ENCODE measurements at places on chromosomes 5 and 9.

DNA sequence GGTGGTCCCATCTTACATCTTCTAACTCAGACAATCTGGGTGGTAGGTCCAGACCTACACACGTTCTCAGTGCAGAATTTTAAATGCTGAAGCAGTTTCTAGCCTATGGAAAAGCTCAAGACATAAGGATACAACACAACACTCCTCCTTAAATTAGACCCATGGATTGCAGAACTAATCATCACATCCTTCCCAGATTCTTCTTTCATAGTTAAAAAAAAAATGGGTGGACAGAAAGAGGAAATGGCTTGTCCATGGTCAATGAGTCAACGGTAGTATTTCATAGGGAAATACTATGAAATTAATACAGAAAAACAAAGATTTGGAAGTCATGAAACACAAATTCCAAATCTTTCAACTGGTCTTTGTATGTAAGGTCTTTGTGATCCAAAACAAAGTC is 106.9 kb downstream of the PAPPA start:
- H3K27ac ChIP-seq = no peak overlapping the region
- H3K4me3 ChIP-seq = no peak overlapping the region
- H3K36me3 ChIP-seq = no peaks in the 10 kb centered on the region
- no peak for DNase-seq
- H3K27me3 ChIP-seq = no peaks in the 10 kb centered on the region

DNA sequence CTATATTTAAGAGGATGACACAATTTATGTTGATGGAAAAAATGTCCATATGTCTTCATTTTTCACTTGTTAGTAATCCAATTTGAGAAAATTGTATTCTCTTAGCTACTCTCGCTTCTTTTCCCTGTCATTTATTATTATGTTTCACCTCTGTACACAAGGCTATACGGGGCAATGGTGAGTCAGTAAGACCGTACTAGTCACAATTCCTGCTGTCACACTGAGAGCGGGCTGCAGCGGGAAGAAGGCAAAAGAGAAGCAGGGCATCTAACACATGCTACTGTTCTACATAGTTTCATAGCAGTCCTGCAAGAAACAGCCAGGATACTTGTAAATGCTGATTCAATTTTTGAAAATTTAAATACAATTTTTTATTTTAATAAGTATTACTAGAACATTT is 23.3 kb upstream of the PRDM9 start:
- no peaks in the 10 kb centered on the region for H3K27me3 ChIP-seq
- H3K27ac ChIP-seq = no peak overlapping the region
- H3K4me1 ChIP-seq = no peaks in the 10 kb centered on the region
- no peak for DNase-seq
- no peaks in the 10 kb centered on the region for H3K36me3 ChIP-seq
- H3K4me3 ChIP-seq = no peak overlapping the region

DNA sequence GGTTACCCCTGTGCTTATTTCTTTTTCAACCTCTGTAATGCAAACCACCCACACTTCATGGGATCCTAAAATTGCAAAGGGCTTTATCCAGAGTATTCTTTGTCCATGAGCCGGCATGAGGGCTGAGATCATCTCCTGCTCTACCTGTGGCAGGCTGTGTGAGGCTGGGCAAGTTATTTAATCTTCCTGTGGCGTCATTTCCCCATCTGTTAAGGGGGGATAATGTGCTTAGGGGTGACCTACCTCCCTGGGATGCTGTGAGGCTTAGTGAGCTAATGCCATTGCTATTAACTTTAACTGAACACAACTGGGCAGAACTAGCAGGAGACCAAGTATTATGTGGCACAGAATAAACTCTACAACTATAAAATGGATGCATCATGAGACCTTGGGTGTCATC is 17.0 kb downstream of the FRMPD1 start:
- H3K4me3 ChIP-seq = no peak overlapping the region
- no peaks in the 10 kb centered on the region for H3K4me1 ChIP-seq
- H3K36me3 ChIP-seq = no peaks in the 10 kb centered on the region
- H3K27ac ChIP-seq = no peak overlapping the region
- DNase-seq = no peak

- H3K27ac ChIP-seq = no peak overlapping the region
- DNase-seq = no peak
- no peaks in the 10 kb centered on the region for H3K27me3 ChIP-seq
- no peak overlapping the region for H3K4me3 ChIP-seq
Measured at GRCh38 chr5:148559461-148559860, 94.9 kb downstream of the HTR4 start.

- H3K27me3 ChIP-seq = no peaks in the 10 kb centered on the region
- peaks cover 13% of the 10 kb centered on the region for H3K4me1 ChIP-seq
- no peak for DNase-seq
Measured at GRCh38 chr9:3498691-3499090, 27.1 kb downstream of the RFX3 start.

- no peaks in the 10 kb centered on the region for H3K27me3 ChIP-seq
- no peak overlapping the region for H3K4me3 ChIP-seq
- no peaks in the 10 kb centered on the region for H3K4me1 ChIP-seq
- H3K27ac ChIP-seq = no peak overlapping the region
- H3K36me3 ChIP-seq = no peaks in the 10 kb centered on the region
Measured at GRCh38 chr5:101969742-101970141, 326.3 kb downstream of the SLCO4C1 start.

GRCh38 chr5:123059455-123059854 is 22.9 kb upstream of the PPIC start:
- no peak overlapping the region for H3K4me3 ChIP-seq
- H3K27ac ChIP-seq = no peak overlapping the region
- DNase-seq = no peak

GRCh38 chr5:134003064-134003816 is 1.5 kb downstream of the VDAC1 start:
- peaks cover 8% of the 10 kb centered on the region for H3K36me3 ChIP-seq
- peak overlapping the region; percentile 88 for H3K4me3 ChIP-seq
- peak overlapping the region; percentile 97 for H3K27ac ChIP-seq
- no peaks in the 10 kb centered on the region for H3K27me3 ChIP-seq

DNA sequence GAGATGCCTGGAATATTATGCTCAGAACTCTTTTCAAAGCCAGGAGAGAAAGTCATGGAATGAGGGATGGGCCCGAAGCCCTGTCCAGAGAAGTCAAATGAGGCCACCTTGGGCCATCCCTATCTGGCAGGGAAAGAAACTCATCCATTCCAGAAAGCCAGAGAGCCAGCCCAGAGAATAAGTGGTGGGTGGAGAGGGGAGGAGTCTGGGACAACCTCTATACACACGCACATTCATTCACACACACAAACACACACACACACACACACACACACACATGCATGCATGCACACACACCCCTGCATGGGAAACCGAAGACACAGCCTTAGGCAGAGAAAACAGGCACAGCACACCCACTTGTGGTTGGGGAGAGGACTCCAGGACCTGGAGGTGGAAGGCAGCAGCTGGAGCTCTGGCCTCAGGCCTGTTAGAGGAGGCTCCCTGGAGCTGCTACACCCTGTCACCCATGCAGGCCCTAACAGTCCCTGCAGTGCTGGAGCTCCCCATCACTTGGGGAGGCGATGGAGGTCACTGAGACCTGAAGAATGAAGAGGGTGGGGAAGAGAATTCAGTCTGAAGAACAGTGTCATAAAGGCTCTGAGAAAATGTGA is 38.0 kb downstream of the TGFBI start:
- no peak overlapping the region for H3K4me3 ChIP-seq
- peaks cover 12% of the 10 kb centered on the region for H3K36me3 ChIP-seq
- H3K4me1 ChIP-seq = peaks cover 19% of the 10 kb centered on the region
- H3K27me3 ChIP-seq = no peaks in the 10 kb centered on the region
- DNase-seq = no peak

DNA sequence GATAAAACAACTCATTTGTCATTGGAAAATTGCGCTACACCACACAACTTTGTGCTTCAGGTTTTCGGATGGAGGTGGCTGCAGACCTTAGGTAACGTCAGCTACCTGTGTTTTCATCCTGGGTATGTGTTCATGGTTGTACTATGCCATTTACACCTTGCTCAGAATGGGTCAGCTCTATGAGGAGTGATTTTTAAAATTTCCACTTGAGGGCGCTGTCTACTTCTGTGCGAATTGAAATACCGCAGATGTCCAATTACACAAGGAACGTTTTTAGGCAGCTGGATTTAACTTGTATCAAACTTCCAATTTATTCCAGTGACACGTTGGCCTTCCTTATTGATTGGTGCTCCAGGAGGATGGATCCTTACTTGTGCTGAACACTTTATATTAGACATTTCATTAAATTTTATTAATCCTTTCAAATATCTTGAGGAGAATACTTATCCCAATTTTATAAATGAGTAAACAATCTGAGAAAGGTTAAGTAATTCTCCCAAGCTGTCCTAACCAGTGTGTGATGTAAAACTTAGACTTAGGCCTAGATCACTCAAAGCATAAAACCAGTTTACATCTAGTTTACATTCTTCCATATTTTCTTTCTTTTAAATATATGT is 23.4 kb downstream of the DMRTA1 start:
- no peaks in the 10 kb centered on the region for H3K36me3 ChIP-seq
- no peaks in the 10 kb centered on the region for H3K27me3 ChIP-seq
- no peak overlapping the region for H3K27ac ChIP-seq
- no peaks in the 10 kb centered on the region for H3K4me1 ChIP-seq

GRCh38 chr5:58314356-58315210 is 145.3 kb downstream of the PLK2 start:
- H3K27me3 ChIP-seq = no peaks in the 10 kb centered on the region
- H3K4me3 ChIP-seq = no peak overlapping the region
- no peak for DNase-seq
- no peaks in the 10 kb centered on the region for H3K4me1 ChIP-seq
- no peaks in the 10 kb centered on the region for H3K36me3 ChIP-seq

GRCh38 chr9:84439250-84439649 is 98.7 kb upstream of the SLC28A3 start:
- no peaks in the 10 kb centered on the region for H3K4me1 ChIP-seq
- H3K36me3 ChIP-seq = no peaks in the 10 kb centered on the region
- no peak overlapping the region for H3K4me3 ChIP-seq
- no peak overlapping the region for H3K27ac ChIP-seq
- DNase-seq = no peak

DNA sequence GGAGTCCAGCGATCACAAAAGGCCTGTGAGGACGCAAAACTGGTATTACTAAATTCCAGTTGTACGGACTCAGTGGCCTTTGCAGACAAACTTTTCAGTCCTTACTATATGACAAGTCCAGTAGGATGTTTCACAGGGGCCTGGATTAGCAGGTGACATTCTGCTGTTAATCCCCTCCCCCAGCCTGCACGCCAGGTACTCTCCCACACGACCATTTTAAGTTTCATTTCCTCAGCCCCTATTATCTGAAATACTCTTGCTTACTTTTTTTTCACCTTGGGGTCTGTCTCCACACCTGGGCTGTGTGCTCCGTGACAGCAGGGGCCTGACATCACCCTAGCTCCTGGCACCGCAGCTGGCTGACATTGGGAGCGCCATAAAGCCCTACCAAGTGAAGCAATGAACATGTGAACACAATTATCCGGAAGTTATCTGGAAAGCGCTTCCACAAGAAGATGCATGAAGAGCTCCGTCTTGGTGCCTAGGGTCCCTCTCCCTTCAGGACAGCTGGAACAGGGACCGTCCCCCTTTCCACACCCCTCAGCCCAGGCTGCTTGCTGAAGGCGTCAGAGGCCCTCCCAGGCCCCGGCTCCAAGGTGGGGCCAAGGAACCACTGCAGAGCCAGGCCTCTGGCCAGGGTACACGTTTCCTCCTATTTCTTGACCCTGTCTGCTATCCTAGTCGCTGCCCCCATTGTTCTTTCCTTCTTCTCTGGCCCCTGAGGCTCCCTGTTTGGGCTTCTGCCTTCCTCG is 39.7 kb upstream of the ZNF622 start:
- H3K27me3 ChIP-seq = no peaks in the 10 kb centered on the region
- no peak overlapping the region for H3K4me3 ChIP-seq
- DNase-seq = no peak
- H3K27ac ChIP-seq = no peak overlapping the region
- no peaks in the 10 kb centered on the region for H3K4me1 ChIP-seq

GRCh38 chr5:55303238-55303690 is 4.2 kb downstream of the DHX29 start:
- H3K4me1 ChIP-seq = peaks cover 39% of the 10 kb centered on the region
- no peaks in the 10 kb centered on the region for H3K27me3 ChIP-seq
- H3K4me3 ChIP-seq = no peak overlapping the region
- H3K27ac ChIP-seq = no peak overlapping the region
- H3K36me3 ChIP-seq = peaks cover 6% of the 10 kb centered on the region

- no peak for DNase-seq
- peaks cover 43% of the 10 kb centered on the region for H3K27me3 ChIP-seq
- H3K27ac ChIP-seq = peak overlapping the region; percentile 77
- peak overlapping the region; percentile 63 for H3K4me3 ChIP-seq
Measured at GRCh38 chr9:137300567-137301080, 1.4 kb downstream of the NRARP start.

DNA sequence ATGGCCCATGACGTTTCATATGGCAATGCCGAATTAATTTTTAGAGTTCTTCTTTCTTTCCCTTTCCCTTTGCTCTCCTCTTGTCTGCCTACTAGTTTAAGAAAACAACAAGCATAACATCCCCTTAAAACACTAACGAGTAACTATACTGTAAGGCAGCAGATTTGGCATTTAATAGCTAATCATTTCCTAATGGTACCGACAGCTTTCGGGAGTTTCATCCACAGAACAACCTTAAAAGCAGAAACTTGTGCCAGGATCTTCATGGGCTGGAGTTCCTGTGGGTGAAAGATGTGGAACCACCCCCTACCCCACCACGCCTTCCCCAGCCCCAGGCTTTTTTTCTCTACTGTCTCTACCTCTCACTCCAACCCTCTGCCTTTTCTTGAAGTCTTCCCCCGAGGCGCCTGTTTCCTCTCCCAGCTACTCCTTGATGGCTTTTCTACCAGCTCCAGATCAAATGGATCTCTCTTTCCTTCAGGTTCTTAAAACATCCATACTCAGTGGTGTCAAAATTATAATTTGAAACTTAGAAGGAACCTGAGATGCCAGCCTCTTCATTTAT is 319.5 kb downstream of the PIK3R1 start:
- no peak overlapping the region for H3K4me3 ChIP-seq
- H3K36me3 ChIP-seq = no peaks in the 10 kb centered on the region
- no peak for DNase-seq
- H3K27ac ChIP-seq = no peak overlapping the region
- H3K27me3 ChIP-seq = no peaks in the 10 kb centered on the region

DNA sequence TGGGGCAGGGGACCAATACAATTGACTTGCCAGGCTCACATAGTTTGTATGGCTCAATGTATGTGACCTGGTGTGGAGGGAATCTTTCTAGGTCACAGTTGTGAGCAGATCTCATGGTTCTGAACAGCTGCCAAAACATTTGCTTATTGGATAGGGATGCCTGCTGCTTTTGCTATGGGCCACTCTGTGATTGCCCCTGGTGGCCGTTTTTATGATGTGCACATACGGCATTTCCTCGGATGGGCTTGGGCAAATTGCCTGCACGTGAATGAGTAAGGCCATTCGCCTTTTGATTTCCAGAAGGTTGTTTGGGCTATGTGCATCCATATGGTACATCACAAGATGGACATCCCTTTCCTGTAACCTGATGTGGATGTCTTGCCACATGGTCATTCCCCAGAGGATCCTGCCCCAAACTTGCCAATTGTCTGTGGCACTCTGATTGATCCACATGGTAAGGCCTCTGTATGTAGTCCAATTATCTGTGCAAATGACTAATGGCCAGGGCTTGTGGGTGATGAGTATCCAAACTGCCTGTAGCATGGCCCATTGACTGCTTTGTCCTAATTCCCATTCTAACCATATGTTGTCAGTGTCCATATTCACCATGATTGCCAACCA is 10.7 kb upstream of the SLC22A4 start:
- no peaks in the 10 kb centered on the region for H3K4me1 ChIP-seq
- no peaks in the 10 kb centered on the region for H3K27me3 ChIP-seq
- DNase-seq = no peak
- no peaks in the 10 kb centered on the region for H3K36me3 ChIP-seq

- no peak overlapping the region for H3K27ac ChIP-seq
- DNase-seq = no peak
- no peaks in the 10 kb centered on the region for H3K27me3 ChIP-seq
- H3K4me1 ChIP-seq = peaks cover 21% of the 10 kb centered on the region
Measured at GRCh38 chr9:16626577-16627130, 243.8 kb downstream of the BNC2 start.

All from lower lobe of right lung (tissue), 2 donors.